Astrocyte of the spinal cord (primary cell): ENCODE measurements at places on chromosomes 12 and 14.

- DNase-seq = no peak
These were observed 56.2 kb upstream of the PTGR2 start for GRCh38 chr14:73795466-73795865.

- DNase-seq = peak; percentile 61
These were observed 229.7 kb downstream of the TTC6 start for GRCh38 chr14:37824939-37825712.

- no peak for DNase-seq
These were observed 43.0 kb downstream of the PPP4R4 start for GRCh38 chr14:94217116-94217515.

DNA sequence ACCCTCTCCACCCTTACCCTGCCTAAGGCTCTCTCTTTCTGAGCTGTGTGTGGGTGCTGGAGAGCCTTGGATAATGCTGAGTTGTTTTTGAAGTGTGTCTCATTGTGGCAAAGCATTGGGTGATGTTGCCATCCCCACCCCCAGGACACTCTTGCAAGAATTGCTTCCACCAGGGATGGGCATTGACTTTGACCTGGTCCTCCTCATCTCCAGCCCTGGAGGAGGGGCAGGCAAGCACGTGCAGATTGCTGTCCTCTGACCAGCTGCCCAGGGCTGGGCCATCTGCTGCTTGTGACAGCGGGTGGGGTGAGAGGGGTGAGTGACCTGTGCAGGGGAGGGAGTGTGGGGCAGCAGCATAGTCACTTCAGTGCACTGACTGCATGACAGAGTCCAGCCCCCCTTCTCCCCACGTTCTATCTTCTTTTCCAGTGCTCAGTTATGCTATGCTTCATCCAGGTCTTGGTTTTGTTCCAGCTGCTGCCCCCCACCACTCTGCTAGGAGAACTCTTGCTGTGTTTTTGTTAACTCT lies 26.2 kb downstream of the SUSD6 start:
- DNase-seq = no peak

DNA sequence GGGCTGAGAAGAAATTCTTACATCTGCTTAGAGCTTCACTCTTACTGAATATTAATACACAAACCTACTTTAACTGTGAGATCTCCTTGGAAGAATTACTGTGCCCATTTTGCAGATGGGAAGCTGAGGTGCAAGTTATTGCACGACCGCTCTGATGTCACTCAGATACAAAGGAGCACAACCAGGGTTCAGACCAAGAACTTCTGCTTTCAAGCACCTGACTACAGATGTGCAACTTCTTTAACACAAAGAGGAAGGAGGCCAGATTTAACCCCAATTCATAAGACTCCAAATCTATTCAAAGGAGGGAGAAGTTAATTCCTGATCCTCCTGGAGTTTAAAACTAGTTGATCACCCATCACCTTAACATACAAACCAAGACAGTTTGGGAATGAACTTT lies 232.6 kb downstream of the VRK1 start:
- DNase-seq = no peak

DNA sequence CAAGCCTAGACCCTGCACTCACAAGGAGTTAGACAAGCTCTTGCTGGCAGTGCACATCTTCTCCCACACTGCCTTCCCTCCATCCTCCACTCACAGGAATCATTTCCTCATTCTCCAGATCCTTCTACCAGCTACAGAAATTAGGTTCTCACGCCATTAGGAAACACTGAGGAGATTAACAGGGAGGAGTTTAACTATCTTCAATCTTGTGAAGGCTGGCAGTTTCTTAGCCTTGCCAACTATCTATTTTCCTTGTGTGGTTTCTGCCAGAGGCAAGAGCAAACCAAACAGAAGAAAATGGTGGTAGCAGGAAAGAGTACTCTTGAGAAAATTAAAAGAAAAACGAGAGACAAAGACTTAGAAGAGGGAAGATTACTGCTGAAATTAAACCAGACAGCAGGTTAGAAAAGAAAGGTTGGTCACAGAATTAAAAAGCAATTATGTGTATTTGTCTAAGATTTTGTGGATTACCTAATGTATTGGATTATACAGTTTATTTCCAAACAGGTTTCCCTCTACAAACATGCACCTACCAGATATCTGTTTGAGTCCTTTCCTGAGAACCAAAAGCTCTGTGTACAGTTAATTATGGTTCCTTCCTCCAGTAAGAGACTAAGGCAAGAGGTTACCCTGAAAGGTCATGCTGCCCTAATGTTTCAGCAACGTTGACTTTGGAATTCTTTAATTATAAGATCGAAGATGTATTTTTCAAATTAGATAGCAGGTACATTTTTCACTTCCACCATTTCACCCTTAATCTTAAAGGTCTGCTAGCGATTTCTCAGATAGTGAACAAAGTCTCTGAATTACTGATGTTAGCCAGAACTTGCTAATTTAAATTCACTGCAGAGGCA lies 5.0 kb downstream of the RERG start:
- no peak for DNase-seq

- DNase-seq = no peak
These were observed 154.9 kb downstream of the KIF26A start for GRCh38 chr14:104293231-104293841.

DNA sequence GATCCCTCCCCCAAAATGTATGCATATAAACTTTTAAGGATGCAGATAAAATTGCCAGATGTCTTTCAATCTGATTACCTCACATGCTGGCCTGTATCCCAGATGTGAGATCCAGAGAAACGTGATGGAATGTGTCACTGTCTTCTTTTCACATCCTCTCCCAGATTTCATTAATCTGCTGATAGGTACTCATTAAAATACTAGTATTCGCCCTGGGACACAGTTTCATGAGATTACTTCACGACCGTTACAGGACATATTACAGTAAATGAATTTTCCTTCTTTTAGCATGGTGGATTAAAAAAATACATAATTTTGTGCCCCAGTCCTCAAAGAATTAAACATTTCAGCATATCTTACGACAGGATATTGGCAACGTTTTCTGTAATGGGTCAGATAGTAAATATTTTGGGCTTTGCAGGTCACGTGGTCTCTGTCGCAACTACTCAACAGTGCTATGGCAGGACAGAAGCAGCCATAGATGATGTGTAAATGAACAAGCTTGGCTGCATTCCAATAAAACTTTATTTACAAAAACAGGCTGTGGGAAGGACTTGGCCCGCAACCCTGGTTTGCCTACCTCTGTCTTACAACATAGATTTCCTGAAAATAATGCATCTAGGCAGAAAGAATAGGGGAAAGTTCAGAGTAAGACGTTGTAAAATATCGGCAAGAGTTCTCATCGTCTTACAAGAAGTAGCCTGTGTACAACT lies 156.0 kb upstream of the DIO3 start:
- DNase-seq = no peak

DNA sequence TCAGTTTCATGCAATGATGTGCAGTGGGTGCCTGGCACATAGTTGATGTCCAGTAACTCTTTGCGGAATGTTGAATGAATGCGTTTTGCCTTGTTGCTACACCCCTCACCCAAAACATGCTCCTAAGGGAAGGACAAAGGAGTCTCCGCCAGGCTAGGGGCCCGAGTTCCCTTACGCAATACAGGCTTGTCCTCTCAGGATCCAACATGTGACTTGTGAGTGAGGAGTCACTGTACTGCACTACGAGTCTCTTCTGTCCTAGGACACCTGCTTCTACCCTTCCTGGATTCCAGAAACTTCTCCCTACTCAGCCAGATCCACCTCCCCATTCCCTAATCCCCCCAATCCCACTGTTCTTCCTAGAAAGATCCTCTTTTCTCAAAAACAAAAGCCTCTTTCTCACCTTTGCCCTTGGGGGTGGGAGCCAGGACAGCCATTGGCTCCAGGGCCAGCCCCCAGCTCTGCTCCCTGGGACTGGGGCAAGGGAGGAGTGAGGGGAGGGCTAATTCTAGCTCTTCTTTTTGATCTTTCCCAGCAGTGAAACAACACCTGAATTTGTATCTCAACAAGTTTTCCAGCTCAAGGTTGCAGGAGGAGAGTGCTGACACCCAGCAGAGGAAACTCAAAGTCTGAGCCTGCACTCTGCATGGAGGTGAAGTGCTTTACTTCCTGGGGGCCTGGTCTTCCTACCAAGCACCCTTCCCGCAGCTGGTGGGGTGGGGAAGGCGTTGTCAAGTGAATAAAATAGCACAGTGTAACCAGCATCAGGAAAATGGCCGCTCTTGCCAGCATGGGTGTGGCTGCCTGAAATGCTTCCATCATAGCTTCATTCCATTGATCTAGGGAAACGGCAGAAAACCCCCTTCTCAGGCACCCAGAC lies 3.4 kb upstream of the OTUB2 start:
- DNase-seq = no peak

DNA sequence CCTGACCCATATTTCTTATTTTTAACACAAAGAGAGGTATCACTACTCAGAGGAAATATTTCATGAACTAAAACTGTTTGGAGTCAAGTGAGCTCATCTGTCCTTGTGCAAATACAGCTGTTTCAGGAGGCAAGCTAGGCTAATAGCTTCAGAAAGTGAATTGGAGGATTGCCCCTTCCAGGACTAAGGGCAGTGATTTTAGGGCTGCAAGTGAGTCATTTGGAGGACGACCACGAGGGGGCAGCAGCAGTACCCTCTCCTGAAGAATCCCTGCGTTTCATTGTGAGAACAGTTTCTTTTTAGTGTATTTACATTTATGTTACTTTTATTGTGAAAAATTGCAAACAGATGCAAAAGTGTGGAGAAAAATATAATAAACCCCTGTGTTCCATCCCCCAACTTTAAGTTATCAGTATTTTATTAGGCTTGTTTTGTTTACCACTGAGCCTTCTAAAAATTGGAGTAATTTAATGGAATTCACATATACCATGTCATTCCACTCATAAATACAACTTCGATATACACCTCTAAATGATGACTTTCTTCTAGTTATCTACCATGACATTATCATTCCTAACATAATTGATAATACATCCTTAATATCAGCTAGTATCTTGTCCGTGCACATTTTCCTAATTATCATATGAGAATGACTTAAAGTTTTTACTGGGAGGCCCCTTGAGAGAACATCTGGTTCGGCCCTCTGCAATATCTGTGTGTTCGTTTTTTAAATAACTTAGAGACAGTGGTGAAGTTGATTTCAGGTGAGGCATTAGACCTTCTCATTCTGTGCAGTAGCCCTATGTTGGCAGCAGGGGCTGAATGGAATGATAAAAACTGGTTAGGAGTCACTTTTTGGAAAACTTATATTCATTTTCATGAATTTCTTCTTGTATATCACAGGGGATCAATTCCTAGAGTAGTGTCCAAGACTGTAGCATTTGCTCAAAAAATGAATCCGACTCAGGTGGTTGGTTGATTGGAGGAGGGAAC lies 13.7 kb downstream of the FOXJ2 start:
- DNase-seq = peak; percentile 81

DNA sequence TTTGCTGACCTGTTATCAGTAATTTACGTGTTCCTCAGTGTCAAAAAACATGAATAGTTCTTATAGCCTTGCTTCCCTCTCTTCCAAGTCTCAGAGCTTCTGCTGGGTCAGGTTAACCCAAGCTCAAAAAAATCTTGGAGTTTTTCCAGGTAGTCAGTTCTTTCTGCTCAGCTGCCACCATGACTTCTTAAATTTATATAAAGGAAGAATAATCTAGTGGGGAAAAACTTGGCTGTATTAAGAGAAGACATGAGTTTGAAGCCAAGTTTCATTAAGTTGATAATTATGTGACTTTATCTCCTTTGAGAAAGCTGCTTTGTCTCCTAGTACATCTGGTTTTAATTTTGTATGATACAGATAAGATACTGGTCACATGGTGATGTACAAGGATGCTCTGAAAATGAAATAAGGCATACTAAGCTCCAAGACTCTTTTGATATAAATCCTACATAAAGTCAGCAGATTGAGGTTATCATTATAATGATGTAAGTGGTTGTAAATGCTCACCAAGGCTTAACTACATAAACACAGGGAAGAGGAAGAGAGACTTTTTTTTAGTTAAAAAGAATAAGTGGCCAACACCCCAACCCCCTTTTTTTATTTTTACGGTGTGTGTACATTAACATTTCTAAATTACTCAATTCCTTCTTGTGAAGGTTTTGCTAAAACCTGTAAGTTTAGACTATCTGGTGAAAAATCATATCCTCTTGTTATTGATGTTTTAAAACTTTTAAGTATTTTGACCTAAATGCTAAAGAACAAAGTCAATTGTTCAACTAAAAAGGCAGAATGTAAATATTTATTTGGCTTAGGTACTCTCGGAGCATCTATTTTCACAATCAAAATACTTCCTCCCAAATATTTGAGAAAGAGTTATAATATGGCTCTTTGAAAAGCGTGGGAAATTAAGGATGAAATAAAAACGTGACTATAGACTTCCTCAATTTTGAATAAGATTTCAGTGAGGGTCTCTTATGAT lies 84.1 kb upstream of the SLC38A2 start:
- DNase-seq = no peak

DNA sequence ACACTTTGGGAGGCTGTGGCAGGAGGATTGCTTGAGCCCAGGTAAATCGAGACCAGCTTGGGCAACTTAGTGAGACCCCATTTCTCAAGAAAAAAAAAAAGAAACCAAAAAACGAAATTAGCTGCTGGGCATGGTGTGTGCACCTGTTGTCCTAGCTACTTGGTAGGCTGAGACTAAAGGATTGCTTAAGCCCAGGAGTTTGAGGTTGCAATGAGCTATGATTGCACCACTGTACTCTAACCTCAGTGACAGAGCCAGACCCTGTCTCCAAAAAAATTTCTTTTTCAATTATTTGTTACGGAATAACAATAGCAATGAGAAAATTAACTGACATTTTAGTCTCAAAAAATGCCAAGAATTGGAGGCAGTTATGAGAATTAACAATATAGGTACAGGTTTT lies 128.0 kb downstream of the CCDC91 start:
- DNase-seq = no peak

GRCh38 chr14:87179936-87180335 lies 813.0 kb downstream of the GALC start:
- peak; percentile 2 for DNase-seq

DNA sequence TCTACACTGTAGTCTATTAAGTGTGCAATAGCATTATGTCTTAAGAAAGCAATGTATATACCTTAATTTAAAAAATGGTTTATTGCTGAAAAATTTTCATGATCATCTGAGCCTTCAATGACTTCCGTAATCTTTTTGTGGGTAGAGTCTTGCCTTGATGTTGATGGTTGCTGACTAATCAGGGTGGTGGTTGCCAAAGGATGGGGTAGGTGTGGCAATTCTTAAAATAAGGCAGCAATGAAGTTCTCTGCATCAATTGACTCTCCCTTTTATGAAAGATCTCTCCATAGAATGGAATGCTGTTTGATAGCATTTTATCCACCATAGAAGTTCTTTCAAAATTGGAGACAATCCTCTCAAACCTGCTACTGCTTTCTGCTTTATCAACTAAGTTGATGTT lies 41.1 kb downstream of the BBS10 start:
- DNase-seq = no peak

DNA sequence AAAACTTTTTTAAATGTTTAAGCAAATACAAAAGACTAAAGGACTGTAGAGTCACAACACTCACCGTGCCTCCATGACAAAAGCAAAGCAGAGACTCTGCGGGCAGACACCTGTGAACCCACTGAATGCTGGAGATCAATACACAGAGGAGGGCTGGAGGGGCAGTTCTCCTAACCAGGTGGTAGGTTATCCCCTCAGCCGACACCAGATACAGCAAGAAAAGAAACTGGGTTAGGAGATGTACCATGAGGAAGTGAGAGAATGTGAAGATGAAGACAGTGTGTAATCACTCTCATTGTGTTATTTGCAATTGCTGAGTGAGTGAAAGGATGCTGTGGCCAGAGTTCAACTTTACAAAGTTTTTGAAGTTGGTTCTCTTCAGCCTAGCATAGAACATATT lies 480.3 kb downstream of the BCL11B start:
- no peak for DNase-seq

- DNase-seq = no peak
These were observed 41.1 kb downstream of the TMEM63C start for GRCh38 chr14:77222546-77223225.

- no peak for DNase-seq
These were observed 141.0 kb downstream of the SLC15A4 start for GRCh38 chr12:128682548-128683275.
